ENCODE measurements at places on chromosomes 5 and 9.

GRCh38 chr5:142918959-142919635 is 148.9 kb downstream of the ARHGAP26 start:
- DNase-seq, result no peak

GRCh38 chr5:55903121-55903701 is 52.1 kb downstream of the IL31RA start:
- peak; percentile 26 for DNase-seq

DNA sequence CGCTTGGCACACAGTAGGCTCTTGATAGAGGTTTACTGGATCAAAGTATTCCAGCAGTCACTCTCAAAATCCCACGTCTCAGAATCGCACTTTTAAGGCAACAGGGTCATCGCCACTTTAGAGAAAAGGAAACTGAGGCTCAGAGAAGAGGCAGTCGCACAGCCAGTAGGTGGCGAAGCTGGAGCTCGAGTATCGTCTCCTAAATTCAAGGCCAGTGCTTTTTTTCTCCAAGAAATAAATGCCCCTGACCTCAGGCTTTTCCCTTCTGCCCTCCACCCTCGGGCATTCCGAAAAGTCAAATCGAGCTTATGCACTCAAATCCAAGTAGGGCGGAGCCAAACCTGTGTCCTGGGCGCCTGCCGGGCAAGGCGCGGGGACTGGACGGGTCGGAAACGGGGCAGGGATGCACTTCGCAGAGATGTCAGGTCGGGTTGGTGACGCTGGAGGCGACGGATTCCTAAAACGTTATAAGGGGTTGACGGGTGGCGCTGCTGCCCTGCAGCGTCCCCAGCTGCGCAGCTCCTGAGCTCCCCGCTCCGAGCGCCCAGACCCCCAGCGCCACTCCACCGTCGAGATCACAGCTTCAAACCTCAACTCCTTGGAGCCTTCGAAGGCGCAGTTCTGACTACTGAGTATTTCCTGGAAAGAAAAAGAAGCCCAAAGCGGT is 4.7 kb upstream of the FOXB2 start:
- DNase-seq, result no peak

GRCh38 chr5:42641336-42642005 is 115.1 kb upstream of the CCDC152 start:
- DNase-seq, result no peak

- DNase-seq, result no peak
Observed at GRCh38 chr5:50744776-50745175, 78.3 kb downstream of the PARP8 start.

- no peak for DNase-seq
Observed at GRCh38 chr5:37786416-37786815, 53.4 kb downstream of the GDNF start.

GRCh38 chr5:178213003-178213461 is 8.7 kb downstream of the HNRNPAB start:
- no peak for DNase-seq

DNA sequence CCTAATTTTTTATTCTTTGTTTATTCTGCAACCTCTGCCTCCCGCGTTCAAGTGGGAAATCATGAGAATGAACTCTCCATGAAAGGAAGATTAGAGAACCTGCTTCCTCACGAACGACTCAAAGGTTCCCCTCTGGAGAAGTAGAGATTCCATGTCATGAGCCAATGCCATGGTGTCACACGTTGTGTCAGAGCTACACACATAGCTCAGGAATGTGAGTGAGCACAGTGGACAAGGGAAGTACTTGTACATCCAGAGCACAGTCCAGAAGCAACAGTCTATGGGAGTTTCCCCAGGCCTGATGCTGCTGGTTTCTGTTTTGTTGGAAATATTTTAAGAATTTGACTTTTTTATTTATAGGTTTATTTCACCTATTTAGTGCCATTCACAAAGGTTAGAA is 26.8 kb upstream of the PPP2CA start:
- DNase-seq, result no peak
